ENCODE measurements at places on chromosomes 13 and 19. TPM values are rescaled to one million over a fixed set of nuclear protein-coding genes. Genes with fewer than 3 reads are reported as not detected.

SLC25A41 gene
- 0.91 TPM for total RNA-seq

DCLK1 gene
- not detected for total RNA-seq

- DNase-seq: no peak
- no peaks in the 10 kb centered on the region for H3K27me3 ChIP-seq
- H3K27ac ChIP-seq: no peak overlapping the region
- peaks cover 11% of the 10 kb centered on the region for H3K4me1 ChIP-seq
These were observed 13.6 kb upstream of the GALP start for GRCh38 chr19:56162258-56162657.

GRCh38 chr19:3135961-3136683, at the start of gene GNA15:
Gene GNA15, plus strand, starts transcription at chr19:3136033. Its CDS starts 418 bp downstream, at chr19:3136451.
- H3K36me3 ChIP-seq: peaks cover 12% of the 10 kb centered on the region
- peak; percentile 48 for DNase-seq
- peaks cover 39% of the 10 kb centered on the region for H3K4me1 ChIP-seq
- peaks cover 3% of the 10 kb centered on the region for H3K27me3 ChIP-seq
- peak within 1 kb of the TSS; percentile 63 for H3K27ac ChIP-seq
- peak within 1 kb of the TSS; percentile 75 for H3K4me3 ChIP-seq

DNA sequence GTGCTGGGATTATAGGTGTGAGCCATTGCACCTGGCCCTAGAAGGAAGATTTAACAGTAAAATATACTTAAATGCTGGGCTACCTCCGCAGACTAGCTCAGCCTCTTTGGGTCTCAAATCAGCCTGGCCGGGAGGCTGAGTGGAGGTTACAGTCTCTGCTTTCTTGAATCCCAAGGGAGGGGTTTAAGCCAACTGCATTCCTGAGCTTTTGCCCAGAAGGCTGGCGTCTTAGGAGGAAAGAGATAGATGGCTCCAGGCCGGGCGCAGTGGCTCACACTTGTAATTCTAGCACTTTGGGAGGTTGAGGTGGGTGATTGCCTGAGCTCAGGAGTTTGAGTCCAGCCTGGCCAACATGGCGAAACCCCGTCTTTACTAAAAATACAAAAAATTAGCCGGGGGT, 623 bp upstream of the C5AR1 start:
- H3K4me3 ChIP-seq: no peak overlapping the region
- no peak overlapping the region for H3K27ac ChIP-seq

DNA sequence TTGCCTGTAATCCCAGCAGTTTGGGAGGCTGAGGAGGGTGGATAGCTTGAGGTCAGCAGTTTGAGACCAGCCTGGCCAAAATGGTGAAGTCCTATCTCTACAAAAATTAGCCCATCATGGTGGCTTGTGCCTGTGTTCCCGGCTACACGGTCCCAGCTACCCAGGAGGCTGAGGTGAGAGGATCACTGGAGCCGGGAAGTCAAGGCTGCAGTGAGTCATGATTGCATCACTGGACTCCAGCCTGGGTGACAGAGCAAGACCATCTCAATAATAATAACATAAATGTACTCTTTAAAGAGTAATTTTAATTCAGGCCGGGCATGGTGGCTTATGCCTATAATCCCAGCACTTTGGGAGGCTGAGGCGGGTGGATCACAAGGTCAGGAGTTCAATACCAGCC, 38.7 kb downstream of the SKA3 start:
- H3K4me1 ChIP-seq: peaks cover 13% of the 10 kb centered on the region
- H3K4me3 ChIP-seq: no peak overlapping the region
- peaks cover 7% of the 10 kb centered on the region for H3K36me3 ChIP-seq
- no peak for DNase-seq
- no peak overlapping the region for H3K27ac ChIP-seq

DNA sequence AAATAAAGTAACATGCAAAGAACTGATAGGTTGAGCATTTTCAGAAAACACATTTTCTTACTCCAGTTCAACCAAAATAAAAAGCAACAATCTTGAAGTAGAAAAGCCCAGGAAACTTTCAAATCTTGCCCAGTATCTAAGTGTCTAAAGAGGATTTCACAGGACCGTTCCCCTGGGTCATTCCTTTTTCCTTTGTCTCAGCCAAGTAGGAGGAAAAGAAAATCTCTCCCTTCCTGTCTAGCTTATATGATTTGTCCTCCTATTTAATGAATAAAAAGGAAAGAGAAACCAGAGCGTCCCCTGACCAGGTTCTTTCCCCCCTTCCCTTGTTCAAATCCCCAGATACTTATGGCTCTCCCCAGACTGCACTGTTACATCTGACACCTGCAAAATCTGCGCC, 248.0 kb downstream of the KCTD12 start:
- no peaks in the 10 kb centered on the region for H3K27me3 ChIP-seq
- no peak overlapping the region for H3K4me3 ChIP-seq
- DNase-seq: no peak

GRCh38 chr13:38398711-38399493, 49.3 kb downstream of the UFM1 start:
- H3K36me3 ChIP-seq: no peaks in the 10 kb centered on the region
- H3K27ac ChIP-seq: no peak overlapping the region
- DNase-seq: no peak
- no peak overlapping the region for H3K4me3 ChIP-seq
- H3K4me1 ChIP-seq: peaks cover 4% of the 10 kb centered on the region
